ENCODE measurements at places on chromosomes 1 and 21.
A peak's percentile ranks its signal among the peaks of the same experiment; 100 is the strongest.

- no peak for DNase-seq
These were observed 223.2 kb downstream of the TNR start for GRCh38 chr1:175520186-175520585.

- DNase-seq, result no peak
These were observed 10.5 kb upstream of the TNFRSF25 start for GRCh38 chr1:6476483-6476882.

GRCh38 chr1:112620377-112620695 lies 704 bp downstream of the CAPZA1 start:
- DNase-seq, result no peak

DNA sequence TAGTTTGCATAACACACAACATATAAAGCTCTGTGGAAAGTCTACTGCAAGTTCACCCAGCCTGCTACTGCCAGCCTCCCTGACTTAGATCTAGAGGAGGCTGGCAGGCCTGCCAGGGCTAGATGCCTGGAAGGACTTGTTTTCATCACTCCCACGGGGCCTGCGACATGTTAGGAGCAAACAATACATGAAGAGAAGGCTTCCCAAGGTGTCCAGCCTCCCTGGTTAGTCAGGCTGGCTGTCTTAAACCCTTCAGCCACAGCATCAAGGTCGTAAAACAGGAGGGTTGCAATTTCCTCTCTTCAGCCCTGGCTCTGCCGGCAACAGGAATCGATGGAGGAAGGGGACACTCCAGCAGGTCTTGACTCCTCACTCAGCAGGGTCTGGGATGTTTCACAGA lies 104.5 kb downstream of the NGF start:
- no peak for DNase-seq

DNA sequence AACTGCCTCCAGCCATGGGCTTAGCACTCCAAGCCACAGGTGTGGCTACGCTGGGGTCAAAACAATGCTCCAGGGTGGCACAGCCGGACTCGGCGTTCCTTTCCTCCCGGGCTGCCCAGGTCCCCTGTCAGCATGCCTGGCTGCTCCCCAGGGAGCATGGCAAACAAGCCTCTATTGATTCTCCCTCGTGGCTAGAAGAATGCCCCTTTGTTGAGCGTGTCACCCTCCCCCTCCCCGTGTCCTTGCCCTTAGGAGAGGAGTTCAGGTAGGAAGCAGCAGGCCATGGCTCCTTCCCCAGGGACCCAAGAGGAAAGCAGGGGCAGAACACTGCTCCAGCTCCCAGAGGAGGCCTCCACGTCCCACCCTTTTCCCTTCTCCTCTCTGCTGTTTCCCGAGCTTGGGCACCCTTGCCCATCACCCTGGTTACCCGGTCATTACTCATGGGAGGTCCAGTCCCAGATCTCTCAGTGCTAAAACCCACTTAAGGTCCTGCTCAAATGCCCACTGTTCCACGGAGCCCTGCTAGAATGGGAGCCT lies 57.4 kb upstream of the CITED4 start:
- no peak for DNase-seq

GRCh38 chr1:31736675-31737074 lies 27.5 kb downstream of the ADGRB2 start:
- no peak for DNase-seq

- DNase-seq, result no peak
These were observed 64.5 kb downstream of the NPHP4 start for GRCh38 chr1:5927506-5928370.

DNA sequence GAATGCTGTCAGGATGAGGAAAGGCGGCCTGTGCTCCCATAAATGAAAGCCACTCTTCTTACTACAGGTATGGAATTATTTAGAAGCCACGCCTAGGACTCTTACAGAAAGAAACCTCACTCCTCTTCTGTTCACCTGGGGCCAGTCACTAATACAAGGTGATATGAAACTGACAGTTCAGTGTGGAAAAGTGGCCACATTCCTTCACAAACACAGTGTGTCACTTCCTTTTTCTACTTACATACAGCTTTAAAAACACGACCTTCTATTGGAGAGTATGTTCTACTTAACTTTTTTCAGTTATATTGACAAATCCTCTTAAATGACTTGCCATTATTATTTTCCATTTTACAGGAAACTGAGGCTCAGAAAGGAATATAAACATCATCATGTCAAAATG lies 163.1 kb downstream of the PCNX2 start:
- DNase-seq, result no peak

DNA sequence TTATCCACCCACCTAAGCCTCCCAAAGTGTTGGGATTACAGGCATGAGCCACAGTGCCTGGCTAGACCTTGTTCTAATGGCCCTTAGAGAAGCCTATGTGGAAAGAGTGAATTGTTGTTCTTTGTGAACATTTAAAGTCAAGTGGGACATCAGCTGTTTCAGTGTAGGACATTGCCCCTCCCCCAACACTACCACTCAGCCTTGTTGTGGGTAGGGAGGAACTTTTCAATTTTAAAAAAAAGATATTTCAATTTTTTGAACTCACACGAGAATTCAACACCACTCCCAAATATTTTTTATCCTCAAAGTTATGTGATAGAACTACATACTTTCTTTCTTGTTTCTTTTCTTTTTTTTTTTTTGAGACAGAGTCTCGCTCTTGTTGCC lies 36.7 kb upstream of the TMEM222 start:
- no peak for DNase-seq

GRCh38 chr21:25670726-25671125 lies 31.7 kb downstream of the JAM2 start:
- no peak for DNase-seq

GRCh38 chr1:185696422-185697150 lies 37.6 kb upstream of the HMCN1 start:
- DNase-seq, result no peak

DNA sequence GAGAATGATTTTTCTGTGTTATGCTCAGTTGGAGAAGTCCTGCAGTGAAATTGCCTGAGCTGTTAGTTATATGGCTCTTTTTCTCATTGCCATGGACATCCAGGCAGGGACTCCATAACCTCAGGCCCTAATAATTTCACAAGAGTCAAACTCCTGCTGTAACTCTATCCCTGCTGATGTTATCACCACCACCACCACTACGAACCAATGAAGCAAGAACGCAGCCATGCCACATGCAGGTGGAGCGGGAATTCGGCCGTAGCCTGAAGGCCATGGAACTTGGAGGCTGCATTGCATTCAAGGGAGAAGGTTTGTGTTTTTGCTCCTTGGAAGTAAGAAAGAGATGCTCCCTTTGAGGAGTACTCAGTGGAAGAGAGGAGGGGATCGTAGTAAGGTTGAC lies 16.8 kb upstream of the DLGAP3 start:
- DNase-seq, result no peak

- no peak for DNase-seq
These were observed 78.6 kb downstream of the PDE9A start for GRCh38 chr21:42732033-42732410.

GRCh38 chr1:56931686-56932085 lies 34.1 kb downstream of the C8B start:
- no peak for DNase-seq

DNA sequence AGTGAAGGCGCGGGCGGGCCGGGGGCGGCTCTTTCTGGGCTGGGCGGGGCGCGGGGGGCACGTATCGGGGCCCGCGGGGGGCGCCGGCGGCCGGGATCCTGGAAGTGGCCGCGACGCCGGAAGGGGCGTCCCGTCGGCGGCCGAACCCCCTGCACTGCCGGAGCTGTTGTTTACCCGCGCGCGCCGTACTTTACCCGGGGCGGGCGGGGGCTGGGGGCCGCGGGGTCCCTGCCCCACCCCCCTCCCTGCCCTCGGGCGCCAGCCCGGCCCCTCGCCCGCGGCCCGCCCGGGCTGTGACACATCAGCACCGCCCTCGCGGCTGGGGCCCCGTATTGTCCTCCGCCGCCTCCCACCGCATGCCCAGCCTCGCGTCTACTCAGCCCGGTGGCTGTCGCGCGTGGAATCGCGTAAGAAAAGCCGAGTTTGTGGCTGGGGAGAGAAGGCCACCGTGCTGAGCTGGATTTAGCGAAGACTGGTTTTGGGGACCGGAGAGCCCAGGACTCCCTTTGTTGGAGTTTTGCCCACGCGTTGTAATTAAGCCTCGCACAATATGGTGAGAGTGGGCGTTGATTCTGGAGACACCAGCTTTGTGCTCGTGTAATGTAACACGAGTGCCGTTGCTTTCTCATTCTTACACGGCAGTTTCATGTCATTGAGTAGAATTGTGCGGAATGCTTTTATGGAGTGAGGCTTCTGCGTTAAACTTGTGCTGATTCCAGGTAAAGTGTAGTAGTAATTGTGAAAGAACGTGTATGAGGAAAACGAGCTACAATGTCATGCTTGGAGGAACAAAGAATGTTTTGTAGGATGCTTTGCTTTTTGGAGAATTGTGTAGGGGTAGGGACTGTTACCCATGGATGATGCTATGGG lies 559 bp downstream of the BACH1 start:
- peak; percentile 39 for DNase-seq

DNA sequence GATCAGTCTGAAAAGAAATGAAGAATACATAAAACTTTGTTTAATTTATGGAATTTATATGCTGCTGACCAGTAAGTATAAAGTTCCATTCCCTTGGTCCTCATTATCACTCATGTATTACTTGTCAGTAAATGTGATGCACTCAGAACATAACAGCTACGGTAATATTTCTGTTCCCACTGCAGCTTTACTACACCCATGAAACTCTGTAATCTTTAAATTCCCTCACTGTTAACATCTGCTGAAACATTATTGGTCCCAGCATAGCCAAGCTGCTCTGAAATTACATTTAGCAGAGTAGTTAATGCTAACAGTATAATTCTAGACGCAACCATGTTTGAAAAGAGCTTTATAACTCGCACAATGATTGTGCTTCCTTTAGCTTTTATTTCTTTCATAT lies 238.4 kb downstream of the GPATCH2 start:
- DNase-seq, result no peak

- DNase-seq, result no peak
These were observed 48.3 kb upstream of the TDRD10 start for GRCh38 chr1:154453574-154454352.

- DNase-seq, result no peak
These were observed 96.7 kb upstream of the GNG4 start for GRCh38 chr1:235746245-235746644.

- no peak for DNase-seq
These were observed 54.3 kb upstream of the GOLT1A start for GRCh38 chr1:204268101-204268500.

DNA sequence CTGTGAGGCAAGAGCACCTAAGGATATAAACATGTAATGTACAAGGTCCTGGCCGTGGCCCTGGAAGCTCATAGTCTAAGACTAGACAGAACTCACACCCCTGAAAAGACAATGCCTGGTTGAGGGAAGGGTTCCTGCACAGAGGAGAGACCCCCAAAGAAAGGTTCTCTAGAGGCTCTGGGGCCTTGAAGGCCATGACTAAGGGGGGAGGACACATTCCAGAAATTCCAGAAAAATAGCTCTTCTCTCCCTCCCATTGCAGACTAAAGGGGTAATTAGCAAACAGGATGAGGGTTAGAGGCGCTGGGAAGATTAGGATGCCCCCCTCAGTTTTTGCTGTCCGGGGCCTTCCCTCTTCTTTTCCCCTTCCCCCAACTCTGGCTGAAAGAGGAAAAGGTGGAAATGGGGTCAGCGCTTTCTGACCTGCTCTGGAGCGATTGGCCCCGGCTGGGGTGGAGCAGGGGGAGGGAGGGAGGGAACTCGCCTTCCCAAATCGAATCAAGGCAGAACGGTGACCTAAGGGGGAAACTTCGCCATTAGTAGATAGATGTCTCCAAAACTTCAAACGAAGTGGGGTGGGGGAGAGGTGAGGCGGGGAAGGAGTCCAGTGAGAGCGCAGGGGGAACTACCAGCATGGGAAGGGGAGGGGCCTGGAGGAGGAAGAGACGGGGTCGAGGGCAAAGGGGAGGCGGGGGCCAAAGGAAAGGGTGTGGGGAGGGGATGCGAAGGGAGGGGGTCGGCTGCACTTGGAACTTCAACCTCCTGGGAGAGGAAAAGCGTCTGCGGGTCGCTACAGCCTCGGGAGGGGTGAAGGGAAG lies 11.8 kb downstream of the PAX7 start:
- DNase-seq, result no peak

- DNase-seq, result no peak
These were observed 53.3 kb downstream of the TOR1AIP2 start for GRCh38 chr1:179824265-179824664.

DNA sequence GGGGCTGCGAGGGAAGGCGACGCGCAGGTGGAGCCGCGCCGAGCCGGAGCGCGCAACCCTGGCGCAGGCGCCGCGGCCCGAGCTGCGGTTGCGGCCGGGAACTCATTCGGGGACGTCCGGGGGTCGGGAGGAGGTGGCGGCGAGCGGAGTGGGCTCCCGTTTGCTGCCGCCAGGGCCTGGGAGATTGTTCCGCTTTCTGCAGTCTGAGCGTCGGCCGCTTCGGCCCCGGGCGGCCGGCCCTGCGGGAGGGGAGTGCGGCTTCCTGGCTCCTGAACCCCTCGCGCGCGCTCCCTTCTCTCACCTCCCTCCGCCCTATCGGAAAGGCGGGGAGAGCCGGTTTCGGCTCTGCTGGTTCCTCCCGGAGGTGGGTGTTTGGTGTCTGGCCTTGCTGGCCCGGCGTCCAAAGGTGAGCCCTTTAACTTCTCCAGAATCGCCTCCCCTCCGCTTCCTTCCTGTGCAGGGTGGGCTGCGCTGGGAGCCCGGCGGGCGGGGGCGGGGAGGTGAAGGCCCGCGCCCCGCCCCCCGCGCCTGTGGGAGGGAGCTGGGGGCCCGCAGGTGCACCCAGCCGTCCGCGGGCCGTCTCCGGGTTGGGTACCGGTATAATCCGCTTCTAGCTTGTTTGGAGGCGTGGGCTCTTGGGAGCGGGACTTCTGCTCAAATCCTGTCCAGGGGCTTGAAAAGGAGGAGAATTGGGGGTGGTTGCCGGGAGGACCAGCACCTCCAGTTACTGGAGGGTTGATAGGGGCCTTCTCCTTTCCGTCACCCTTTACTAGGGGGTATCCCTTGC lies 683 bp downstream of the LRRC8D start:
- DNase-seq, result peak; percentile 30

GRCh38 chr1:159756397-159756796 lies 24.4 kb upstream of the DUSP23 start:
- DNase-seq, result no peak

DNA sequence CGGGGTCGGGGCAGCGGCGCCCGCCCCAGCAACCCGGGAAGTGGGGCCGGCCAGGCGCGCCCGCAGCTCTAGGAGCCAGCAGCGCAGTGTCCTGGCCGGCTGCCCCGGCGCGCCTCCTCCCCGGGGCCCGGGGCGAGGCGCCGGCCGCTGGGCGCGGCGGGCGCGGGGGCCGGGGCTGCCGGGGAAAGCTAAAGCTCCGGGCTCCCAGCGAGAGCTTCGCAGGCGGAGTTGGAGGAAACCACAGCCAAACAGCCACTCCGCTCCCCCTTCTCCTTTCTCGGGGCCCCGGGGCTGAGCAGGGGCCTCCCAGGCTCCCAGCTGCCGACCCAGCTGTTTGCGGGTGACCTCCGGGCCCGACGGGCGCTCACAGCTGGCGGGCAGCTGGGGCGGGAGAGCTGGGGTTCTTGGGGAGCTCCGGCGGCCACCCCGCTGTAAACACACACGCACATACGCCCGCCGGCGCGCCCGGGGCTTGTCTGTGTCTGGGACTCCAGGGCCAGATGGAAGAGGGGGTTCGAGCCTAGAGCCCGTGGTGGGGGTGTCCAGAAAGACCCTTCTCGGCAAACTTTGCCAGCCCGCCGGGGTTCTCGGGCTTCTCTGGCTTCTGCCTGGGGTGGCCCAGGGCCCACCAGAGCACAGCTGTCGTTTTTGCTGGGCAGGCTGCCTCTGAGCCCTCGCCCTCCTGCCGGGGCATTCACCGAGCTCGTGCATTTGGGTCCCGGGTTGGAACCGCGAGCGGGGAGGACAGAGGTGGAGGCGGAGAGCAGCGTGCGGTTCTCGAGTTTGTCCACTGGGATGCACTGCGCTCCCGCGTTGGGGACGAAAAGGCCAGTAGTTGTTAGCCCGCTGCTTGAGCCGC lies 1.5 kb downstream of the AJAP1 start:
- no peak for DNase-seq
